D341Med (cell line): ENCODE measurements at places on chromosomes 7 and 10.

DNA sequence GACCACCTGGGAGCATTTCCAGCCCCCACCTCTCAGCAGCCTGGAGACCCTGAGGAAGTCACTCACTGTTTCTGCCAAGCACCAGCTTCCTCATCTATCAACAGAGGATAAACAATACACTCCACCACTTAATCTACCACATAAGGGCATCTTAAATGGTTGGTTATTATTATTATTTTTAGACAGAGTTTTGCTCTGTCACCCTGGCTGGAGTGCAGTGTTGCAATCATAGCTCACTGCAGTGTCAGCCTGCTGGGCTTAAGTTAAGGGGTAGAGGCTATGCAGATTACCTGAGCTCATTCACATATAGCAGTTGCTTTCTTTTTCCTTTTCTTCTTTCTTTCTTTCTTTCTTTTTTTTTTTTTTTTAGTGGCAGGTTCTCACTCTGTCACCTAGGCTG, 59.5 kb upstream of the ELN start:
- DNase-seq = no peak

DNA sequence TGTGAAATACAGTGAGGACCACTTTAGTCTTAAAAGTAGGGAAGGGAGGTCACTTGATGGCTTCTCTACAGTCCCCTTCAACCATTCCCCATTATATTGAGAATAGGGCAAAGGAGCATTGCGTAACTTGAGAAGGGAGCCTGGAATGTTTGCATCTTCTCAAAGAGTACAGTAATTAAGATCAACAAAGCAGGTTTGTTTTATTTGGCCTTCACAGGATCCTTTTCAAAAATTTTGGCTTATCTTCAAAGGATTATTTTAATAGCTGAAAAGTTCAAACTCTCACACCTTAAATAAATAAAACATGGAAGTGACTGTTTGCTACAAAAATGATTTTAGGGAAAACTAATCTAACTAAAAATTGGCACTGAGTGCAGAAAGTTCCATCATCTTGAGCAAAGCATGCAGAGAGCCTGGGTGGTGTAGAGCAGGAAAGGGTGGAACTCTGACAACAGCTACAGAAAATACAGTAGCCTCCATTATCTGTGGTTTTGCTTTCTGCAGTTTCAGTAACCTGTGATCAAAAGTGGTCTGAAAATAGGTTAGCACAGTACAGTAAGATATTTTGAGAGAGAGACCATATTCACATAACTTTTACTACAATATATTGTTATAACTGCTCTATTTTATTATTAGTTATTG, 214.0 kb downstream of the MDFIC start:
- no peak for DNase-seq

DNA sequence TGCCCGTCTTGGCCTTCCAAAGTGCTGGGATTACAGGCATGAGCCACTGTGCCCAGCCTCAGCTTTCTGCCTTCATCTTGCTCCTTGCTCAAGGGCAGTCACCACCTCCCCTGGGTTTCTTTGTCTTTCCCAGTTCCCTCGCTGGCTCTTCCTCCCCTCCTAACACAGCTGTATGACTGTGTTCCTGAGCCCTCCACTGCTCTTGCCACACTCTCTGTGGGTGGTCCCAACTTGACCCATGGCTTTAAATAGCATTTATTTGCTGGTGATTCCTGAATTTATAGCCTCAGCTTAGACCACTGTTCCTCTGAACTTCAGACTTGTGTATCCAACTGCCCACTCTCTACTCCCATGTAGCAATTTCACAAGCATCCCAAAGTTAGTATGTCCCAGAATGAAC, 181.3 kb downstream of the BAMBI start:
- no peak for DNase-seq

GRCh38 chr7:151018421-151019129, 5.7 kb downstream of the ATG9B start:
- DNase-seq = no peak

DNA sequence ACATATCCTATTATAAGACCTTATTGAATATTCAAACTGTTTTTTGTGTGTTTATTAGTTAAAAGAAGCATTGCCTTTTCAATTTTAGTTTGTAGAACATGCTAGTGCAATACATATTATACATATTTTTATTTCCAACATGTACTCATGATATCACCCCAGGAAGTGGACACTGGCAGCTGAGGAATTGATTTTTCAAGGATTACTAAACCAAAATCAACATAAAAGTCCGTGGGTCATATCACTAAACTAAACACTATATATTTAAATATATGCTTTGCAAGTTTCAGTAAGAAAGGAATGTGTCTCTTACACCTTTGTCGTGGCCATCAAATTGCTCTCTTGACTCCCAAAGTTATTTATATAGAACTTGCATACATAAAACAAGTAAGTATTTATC, 185.2 kb downstream of the AGMO start:
- no peak for DNase-seq

GRCh38 chr7:70455925-70456324, 676.0 kb upstream of the GALNT17 start:
- no peak for DNase-seq

DNA sequence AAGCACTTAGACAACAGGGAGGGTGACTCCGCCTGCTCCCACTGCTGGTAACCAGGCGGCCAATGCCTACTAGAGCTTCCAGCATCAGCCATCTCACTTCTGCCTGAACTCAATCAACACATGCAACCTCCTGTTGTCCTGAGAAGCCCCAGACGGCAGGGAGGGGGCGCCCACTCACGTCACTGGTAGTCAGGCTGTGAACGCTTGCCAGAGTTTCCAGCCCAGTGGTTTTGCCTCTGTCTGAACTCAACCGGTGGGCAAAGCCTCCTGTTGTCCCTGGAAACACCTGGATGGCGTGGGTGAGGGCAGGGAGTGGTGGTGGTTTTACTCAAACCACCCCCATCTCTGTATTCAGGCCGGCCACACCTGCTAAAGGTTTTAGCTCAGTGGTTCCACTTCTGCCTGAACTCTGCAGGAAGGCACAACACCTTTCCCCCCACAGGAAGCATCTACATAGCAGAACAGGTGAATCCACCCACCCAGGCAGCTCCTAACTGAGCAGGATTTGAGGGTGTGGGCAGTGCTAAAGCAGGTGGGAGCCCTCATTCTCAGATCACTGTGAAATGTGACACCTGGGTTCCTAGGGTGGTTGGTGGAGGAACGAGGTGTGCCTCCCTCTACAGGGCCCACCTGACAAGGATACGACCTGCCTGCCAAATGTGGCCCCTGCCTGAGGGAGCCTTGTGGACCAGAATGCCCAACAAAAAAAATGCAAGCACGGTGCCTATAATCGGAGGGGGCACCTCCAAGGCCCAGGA, 563.0 kb upstream of the SEMA3D start:
- DNase-seq = peak; percentile 28
